Fibroblast of skin of right biceps (primary cell): ENCODE measurements at places on chromosomes 1 and 21.

- no peak for DNase-seq
These were observed 29.6 kb upstream of the CPLANE2 start for GRCh38 chr1:16266411-16267118.

GRCh38 chr1:189605226-189605625, 872.4 kb downstream of the BRINP3 start:
- no peak for DNase-seq

GRCh38 chr1:25914074-25914995, 8.1 kb upstream of the STMN1 start:
- no peak for DNase-seq

GRCh38 chr1:223820515-223820858, 25.3 kb downstream of the TP53BP2 start:
- DNase-seq: no peak

DNA sequence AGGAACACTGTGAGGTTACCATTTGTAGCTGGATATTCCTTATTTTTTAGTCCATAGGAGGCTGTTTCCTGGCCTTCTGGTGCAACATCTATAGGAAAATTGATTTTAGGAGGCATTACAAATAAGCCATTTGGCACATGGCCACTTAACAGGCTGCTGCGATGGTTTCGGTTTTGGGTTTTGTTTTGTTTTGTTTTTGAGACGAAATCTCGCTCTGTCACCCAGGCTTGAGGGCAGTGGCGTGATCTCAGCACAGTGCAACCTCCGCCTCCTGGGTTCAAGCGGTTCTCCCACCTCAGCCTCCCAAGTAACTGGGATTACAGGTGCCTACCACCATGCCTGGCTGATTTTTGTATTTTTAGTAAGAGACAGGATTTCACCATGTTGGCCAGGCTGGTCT, 20.1 kb upstream of the LRRC8D start:
- DNase-seq: no peak

DNA sequence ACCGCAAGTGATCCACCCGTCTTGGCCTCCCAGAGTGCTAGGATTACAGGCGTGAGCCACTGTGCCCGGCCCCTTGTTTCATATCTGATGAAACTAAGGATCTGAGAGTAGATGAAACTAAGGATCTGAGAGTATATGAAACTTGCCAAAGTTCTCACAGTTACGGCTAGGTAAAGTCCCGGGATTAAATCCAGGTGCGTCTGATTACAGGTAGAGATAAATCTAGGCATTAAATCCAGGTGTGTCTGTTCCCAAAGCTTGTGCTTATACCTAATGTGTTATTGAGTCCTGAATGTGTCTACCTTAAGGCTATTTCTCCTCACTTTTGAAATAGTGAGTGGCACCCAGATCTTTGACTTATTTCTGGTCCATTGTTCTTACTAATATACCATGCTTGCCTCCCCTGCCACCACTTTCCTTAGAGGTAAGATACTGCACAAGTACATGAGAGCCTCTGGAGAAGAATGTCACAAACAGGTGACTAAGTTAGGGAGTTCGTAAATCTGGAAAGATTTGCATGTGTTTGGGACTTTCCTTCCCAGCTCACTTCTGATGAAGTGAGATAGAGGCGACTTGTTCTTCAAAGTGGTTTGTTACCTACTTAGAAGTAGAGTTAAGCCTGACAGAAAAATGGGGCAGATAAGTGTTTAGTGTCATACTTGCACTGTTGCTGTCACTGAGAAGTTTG, 66.5 kb downstream of the AK4 start:
- DNase-seq: no peak

DNA sequence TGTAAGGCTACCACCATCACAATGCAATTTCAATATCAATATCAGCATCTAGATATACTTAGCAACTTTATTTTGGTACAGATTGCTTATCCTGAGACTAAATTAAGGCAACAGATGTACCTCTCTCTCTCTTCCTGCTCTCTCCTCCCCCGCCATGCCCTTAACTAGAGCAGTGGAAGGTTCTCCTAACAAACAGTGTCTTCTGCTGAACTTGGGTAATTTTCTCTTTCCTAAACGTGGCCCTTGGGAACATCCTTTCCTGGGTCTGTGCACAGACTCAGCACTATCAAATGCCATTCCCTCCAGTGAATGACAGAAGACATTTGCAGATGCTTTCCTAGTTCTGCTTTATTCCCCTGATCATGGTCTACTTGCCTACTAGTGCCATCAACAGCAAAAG, 85.6 kb upstream of the TTC39A start:
- DNase-seq: no peak

- DNase-seq: peak; percentile 5
These were observed 579.7 kb downstream of the PLA2G4A start for GRCh38 chr1:187408212-187409004.
